Adrenal gland (tissue), 19 donors: ENCODE measurements at places on chromosomes 7 and 10.

GRCh38 chr10:127840884-127841283 is 51.9 kb downstream of the CLRN3 start:
- DNase-seq, result no peak

DNA sequence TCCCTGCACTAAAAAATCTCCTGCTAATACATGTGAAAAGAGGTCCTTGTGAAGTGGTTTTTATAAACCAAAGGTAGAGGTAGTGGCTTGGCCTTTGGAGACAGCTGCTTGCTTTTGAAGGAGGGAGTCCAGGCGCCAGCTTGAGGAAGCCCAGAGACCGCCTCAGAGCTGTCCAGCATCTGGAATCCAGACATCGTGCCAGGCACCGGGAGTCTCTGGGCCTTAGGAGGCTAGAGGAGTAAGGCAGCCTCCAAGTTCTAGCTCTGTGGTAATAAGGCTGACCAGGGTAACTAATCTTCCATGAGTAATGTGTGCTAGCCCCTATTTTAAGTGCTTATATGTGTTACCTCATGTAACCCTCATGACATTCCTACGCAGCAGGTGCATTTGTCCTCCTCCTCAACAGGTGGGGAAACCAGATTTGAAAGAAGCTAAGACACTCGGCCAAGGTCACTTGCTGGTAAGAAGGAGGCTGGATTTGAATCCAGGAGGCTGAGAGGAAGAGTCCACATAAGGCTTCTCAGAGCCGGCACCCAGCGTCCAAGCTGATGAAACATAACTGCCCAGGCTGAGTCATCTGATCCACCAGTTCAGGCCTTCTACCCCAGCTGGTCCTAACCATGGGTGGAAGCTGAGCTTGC is 26.1 kb downstream of the PRLHR start:
- no peak for DNase-seq

GRCh38 chr10:88805361-88805760 is 2.8 kb downstream of the LIPM start:
- DNase-seq, result no peak

DNA sequence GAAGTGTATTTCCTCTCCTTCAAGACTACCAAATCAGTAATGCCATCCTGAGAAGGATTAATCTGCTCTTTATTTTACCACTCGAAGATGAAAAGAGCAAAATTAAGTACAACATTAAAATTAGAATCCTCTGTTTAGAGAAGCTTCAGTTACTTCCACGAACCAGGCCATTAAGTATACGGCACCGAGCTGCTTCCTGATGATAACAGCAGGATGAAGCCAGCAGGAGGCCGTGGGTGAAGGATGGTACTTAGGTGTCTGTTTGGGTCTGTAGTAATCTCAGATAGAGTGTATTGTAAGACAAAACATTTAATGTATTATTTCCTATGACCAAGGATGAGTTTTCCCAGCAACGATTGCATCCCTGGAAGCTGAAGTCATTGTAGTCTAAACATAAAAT is 362.8 kb downstream of the SFMBT2 start:
- DNase-seq, result no peak

DNA sequence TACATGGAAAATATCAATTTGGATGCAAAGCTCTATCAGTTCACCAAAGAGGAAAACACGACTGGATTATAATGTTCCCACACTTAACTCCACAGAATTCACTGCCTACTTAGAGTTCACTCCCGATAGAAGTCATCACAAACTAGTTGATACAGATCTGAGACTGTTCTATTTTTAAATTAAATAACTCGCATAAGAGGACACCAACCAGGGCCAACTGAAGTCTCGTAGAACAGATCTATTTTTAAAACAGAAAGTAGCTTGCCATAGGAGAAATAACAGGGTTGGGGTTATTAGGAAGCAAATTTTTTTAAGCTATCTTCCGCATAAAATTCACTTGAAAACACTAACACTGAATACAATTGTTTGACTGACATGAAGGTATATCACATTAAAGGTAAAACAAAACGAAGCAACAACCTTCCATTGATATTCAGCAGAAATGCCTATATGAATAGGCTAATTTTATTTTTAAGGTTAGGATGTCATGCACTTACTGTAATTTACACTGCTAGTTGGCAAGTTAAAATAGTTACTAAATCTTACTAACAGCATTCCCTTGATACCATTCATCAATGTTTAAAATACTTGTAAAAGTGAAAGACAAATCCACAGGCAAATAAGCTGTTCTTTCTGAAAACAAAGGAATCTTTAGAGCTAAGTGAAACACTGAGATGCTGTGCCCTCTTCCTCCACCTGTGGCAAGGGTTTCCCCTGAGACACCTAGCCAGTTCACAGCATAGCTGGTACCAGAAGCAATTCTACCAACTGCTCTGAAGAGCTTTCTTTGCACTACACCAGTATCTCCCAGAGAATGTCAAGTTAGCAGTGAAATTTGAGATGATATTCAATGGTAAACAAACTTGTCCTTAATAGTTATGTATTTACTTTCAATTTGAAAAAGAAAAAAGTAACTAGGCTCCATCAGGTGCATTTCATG is 186.7 kb upstream of the ANK3 start:
- no peak for DNase-seq

DNA sequence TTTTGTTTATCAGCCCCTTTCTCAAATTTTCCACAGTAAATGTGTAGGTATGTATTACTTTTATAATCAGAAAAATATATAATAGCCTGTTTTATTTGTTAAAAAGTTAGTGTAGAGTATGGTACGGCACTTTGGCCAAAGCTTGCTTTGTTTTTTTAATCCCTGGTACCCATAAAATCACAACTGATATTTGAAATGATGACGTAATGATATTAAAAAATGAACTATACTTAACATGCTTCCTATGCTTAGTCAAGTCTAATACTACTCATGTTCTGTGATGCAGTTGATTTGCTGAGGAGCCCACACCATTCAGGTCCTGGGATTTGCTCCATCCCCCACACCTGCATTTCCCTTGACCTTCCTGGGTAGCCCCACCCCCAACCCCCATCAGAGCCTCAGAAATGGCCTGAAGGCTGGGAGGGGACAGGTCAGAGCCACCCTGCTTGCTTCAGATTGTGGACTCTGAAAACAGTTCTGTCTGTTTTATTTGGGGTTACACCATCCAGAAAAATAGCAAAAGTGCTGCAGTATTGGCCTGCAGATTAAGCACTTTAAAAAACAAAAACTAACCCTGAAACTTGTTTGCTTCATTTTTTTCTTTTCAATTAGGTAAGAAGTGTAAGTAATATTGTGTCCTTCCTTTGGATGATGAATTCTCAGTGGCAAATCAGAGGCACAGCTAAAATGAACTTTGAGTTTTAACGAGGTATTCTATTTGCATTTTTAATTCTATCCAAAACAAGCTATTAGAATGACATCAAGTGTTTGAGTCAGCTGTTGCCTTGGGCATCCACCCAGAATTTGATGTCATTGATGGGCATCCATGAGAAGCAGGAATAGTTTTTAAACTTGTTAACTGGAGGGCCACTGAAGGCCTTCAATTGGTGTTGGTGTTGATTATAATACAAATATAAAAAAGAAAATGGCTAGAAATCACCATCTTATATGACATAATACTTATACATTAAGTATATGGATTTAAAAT is 23.3 kb downstream of the PLCE1 start:
- no peak for DNase-seq

GRCh38 chr7:7857143-7857583 is 111.4 kb upstream of the GLCCI1 start:
- no peak for DNase-seq

DNA sequence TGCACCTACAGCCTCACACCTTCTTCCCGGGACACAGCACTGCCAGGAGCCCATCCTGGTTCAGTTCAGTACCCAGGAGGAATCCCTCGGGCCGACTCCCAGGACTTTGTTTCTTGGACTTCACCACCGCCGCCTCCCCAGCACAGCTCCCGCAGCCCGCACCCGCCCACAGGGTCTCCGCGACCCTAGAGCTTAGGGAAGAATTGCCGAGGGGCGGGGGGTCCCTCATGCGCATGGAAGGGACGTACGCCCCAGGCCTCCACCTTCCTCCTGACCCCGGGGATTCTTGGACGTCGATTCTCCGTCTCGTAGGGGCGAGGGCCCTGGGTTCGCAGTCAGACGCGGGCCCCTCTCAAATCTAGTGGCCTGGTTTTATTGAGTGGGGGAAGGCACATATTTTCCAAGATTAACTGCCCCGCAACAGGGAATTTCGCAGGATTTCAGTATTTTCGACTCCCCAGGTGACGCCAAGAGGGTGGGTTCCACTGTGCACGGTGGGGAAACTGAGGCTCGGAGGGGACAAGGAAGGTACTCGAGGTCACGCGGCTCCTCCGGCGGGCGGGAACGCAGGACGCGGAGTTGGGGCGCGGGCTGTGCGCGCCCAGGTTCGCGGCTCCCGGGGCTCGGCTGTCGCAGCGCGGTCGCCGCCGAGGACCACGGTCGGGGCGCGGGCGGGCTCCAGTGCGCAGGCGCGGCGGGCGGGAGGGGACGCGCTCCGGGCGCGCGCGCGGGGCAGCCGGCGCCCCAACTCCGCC is at the start of gene ADCY1:
Gene ADCY1 (plus strand): TSS at position 708 of the 755 bp plus-strand sequence. CDS start 176 bp downstream, outside the sequence.
- DNase-seq, result no peak

DNA sequence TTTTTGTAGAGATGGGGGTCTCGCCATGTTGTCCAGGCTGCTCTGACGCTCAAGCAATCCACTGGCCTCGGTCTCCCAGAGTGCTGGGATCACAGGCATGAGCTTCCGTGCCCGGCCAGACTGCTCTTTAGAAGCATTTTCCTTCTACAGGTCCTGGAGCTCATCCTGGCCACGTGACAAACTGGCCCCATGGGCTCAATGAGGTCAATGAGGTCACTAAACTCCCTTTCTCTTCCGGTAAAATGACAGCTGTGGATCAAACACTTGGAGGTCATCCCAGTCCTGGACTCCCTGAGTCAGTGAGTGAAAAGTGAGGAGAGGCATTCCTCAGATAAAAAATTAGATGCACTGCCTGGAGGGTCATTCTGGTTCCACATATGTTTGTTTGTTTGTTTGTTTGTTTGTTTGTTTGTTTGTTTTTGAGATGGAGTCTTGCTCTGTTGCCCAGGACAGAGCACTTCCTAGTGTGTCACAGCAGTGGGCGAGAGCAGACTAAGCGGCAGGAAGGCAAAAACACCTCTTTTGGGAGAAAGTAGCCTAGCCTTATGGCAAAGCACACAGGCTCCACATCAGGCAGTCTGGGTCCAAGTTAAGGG is 134.9 kb downstream of the TNS3 start:
- no peak for DNase-seq

DNA sequence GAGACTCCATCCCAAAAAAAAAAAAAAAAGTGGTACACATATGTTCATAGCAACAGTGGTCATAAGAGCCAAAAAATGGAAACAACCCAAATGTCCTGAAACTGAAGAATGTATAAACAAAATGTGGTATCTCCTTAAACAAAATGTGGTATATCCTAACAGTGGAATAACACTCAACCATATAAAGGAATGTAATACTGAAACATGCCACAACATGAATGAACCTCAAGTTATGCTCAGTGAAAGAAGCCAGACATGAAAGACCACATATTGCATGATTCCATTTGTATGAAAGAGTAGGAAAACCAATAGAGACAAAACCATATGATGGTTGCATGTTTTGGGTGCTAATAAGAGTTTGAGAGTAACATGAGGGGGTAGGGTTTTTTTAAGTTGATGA is 3.1 kb downstream of the GJC3 start:
- no peak for DNase-seq

GRCh38 chr7:155789001-155789725 is 23.1 kb downstream of the SHH start:
- DNase-seq, result no peak
